ENCODE measurements at places on chromosomes 16 and 17.

DNA sequence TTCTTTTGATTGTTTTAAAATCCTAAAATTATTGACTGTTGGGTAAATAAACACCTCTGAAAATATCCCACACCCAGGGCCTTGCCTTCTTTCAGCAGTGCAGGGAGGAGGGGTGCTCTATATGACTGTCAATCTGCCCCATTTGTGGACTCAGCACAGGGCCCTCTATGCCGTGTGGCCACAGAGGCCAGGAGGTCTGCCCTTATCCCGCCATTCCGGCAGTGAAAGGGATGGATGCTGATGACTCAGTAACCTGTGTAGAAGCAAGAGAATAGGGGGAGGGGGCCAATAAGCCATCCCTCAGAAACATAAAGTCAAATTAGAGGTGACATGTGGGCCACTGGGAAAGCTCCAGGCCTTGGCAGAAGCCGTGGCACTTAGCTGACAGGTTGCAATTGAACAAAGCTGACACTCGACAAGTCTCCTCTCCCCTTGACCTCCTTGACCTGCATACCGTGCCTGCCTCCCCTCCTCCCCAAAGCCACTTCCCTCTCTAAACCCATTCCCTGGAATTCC, 281.4 kb upstream of the DYNLRB2 start:
- no peaks in the 10 kb centered on the region for H3K36me3 ChIP-seq
- H3K4me3 ChIP-seq = no peak overlapping the region
- no peak for DNase-seq
- H3K27ac ChIP-seq = no peak overlapping the region
- H3K4me1 ChIP-seq = no peaks in the 10 kb centered on the region

- peaks cover 12% of the 10 kb centered on the region for H3K4me1 ChIP-seq
- peak; percentile 36 for DNase-seq
- no peaks in the 10 kb centered on the region for H3K36me3 ChIP-seq
- H3K27ac ChIP-seq = peak within 1 kb of the TSS; percentile 61
These were observed at the start of gene TMEM98 for GRCh38 chr17:32927724-32928585. Gene TMEM98 (plus strand): TSS chr17:32928153. CDS start chr17:32931529, 3,376 bp downstream.

DNA sequence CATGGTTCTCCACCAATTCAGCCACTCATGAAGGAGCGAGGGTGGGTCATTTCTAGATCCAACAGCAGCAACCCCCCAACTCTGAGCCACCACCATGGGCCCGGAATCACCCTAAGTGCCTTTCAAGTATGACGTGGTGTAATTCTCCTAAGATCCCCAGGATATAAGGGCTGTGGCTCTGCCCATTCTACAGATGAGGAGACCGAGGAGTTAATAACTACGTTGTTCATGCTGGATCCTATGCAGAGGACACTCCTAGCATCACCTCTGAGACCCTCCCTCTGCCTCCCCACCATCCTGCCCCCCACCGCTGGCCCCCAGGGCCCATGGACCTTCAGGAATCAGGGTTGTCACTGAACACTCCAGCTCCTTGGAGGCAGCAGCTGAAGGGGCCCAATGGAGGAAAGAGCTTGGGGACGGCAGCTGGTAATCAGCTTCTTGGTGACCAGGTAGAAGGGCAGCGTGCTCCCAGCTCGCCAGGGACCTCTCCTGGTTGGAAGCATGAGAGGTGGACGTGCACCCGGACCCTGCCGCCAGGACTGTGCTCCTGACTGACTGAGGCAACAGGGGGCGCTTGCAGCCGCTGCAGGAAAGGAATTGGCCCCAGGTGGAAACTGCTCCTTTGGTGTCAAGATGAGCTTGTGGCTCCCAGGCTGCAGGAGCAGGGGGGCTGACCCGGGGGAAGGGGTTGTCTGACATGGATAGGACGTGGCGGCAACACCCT, 28.2 kb upstream of the CACNG1 start:
- H3K4me1 ChIP-seq = no peaks in the 10 kb centered on the region
- H3K27me3 ChIP-seq = no peaks in the 10 kb centered on the region
- no peak for DNase-seq

DNA sequence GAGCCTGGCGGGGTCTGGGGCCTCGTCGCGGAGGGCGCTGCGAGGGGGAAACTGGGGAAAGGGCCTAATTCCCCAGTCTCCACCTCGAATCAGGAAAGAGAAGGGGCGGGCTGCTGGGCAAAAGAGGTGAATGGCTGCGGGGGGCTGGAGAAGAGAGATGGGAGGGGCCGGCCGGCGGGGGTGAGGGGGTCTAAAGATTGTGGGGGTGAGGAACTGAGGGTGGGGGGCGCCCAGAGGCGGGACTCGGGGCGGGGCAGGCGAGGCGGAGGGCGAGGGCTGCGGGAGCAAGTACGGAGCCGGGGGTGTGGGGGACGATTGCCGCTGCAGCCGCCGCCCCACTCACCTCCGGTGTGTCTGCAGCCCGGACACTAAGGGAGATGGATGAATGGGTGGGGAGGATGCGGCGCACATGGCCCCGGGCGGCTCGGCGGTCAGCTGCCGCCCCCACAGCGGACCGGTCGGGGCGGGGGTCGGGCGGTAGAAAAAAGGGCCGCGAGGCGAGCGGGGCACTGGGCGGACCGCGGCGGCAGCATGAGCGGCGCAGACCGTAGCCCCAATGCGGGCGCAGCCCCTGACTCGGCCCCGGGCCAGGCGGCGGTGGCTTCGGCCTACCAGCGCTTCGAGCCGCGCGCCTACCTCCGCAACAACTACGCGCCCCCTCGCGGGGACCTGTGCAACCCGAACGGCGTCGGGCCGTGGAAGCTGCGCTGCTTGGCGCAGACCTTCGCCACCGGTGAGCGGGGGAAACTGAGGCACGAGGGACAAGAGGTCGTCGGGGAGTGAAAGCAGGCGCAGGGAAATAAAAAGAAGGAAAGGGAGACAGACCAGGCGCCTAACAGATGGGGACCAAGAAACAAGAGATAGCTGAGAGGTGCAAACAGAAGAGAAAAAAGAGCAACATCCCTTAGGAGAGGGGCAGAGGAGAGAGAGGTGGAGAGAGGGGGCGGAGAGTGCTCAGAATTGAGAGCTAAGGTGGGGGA, at the start of gene PNMT:
TSS of gene PNMT (plus strand) at position 509 of the 980 bp plus-strand sequence. CDS start at position 532, 23 bp downstream.
- no peak within 1 kb of the TSS for H3K4me3 ChIP-seq
- H3K27me3 ChIP-seq = no peaks in the 10 kb centered on the region
- no peaks in the 10 kb centered on the region for H3K36me3 ChIP-seq
- peaks cover 72% of the 10 kb centered on the region for H3K4me1 ChIP-seq
- H3K27ac ChIP-seq = no peak within 1 kb of the TSS
- DNase-seq = peak; percentile 77

DNA sequence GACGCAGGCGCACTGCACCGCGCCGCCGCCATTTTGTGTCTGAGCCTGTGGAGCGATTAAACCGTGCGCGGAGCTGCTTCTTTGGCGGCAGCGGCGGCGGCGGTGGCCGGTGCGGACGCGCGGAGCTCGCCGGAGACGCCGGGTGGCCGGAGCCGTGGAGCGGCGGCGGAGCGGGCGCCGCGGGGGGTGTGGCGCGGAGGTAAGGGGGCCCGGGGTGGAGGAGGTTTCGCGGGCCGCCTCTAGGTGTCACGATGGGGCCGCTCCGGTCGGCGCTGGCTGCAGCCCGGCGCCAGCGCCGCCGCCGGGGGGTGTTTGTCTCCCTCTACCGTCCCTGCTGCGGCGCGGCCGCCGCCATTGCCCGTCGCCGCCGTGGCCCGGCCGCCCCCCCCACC, at the start of gene CTCF:
TSS of gene CTCF (plus strand) at position 1 of the 392 bp plus-strand sequence. CDS start 48,307 bp downstream, outside the sequence.
- no peaks in the 10 kb centered on the region for H3K27me3 ChIP-seq
- H3K36me3 ChIP-seq = no peaks in the 10 kb centered on the region
- peaks cover 27% of the 10 kb centered on the region for H3K4me1 ChIP-seq

All from thyroid gland (tissue), 4 donors.